T-cell (primary cell): ENCODE measurements at places on chromosomes 5 and 9.

- H3K27ac ChIP-seq, result peak overlapping the region; percentile 25
- H3K27me3 ChIP-seq, result no peaks in the 10 kb centered on the region
- H3K4me1 ChIP-seq, result peaks cover 21% of the 10 kb centered on the region
- H3K4me3 ChIP-seq, result peak overlapping the region; percentile 32
- no peak for DNase-seq
Observed at GRCh38 chr5:173028811-173029327, 27.3 kb upstream of the CREBRF start.

DNA sequence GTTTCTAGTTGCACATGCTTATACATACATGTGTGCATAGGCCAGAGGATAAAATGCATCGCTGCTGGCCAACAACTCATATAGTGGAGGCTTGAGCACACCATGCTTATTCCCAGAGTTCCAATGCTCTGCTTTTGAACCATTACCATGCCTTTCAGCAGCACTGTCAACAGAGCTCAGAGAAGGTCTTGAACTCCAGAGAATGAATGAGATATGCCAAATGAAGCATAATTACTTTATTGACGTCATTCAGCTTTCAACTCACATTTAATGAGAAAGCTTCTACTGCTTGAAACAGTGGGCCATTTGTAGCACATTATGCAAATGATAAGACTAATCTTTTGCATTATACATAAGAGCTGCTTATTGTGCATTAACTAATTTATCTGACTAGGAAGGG lies 765.3 kb upstream of the GRAMD2B start:
- H3K27me3 ChIP-seq, result no peaks in the 10 kb centered on the region
- no peak overlapping the region for H3K4me3 ChIP-seq
- no peaks in the 10 kb centered on the region for H3K4me1 ChIP-seq
- no peak for DNase-seq
- no peaks in the 10 kb centered on the region for H3K36me3 ChIP-seq

DNA sequence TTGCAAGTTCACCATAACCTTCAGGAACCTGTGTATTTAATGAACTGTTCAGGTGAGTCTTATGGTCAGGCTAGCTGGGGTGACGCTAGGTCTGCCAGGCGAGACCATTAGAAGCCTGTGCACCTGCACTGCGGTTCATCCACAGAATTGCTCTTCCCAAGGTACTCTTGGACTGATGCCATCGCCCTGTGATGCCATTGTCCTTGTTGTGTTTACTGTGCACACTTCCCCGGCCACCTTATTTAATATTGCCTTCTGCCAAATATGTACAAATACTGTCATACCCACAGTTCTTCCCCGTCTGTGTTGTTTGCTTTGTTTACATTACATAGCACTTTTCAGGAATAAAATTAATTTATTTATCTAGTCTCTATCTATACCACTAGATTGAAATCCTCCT lies 66.3 kb downstream of the RCL1 start:
- H3K4me1 ChIP-seq, result no peaks in the 10 kb centered on the region
- H3K27ac ChIP-seq, result no peak overlapping the region
- peaks cover 18% of the 10 kb centered on the region for H3K36me3 ChIP-seq
- H3K4me3 ChIP-seq, result no peak overlapping the region
- no peak for DNase-seq

DNA sequence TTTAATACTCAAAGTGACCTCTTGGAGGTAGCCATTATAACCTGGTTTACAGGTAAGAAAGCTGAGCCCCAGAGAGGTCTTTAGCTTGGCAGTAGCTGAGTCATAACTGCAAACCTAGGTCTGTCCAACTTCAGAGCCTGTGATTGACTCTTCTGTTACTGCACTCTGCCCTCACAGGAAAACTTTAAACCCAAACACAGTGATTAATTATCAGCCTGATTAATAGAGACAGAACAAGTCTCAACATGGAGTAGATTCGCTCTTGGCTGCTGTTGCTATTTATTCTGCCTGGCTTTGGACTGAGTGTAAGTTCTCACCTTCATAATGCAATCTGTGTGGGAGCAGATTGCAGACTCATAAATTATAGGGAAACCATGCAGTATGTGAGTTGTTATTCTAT lies 27.4 kb upstream of the TXN start:
- H3K4me1 ChIP-seq, result no peaks in the 10 kb centered on the region
- no peak for DNase-seq
- no peaks in the 10 kb centered on the region for H3K36me3 ChIP-seq
- H3K27ac ChIP-seq, result no peak overlapping the region
- peaks cover 9% of the 10 kb centered on the region for H3K27me3 ChIP-seq

DNA sequence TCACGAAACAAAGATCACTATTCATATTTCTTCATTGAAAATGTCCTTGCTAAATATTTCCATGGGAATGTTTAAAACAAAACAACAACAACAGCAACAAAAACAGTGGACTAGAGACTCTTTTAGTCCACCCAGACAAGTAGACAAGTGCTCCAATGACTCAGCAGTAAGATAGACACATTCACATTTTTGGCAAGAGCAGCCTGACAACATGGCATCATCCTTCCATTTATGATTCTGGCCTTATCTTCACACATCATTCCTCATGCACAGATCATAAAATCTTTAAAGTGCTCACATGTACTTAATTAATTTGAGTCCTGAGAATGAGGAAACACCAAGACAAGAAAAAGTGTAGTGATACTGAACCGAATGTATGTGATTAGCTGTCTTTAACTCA lies 132.6 kb upstream of the PDE4D start:
- no peak for DNase-seq
- H3K36me3 ChIP-seq, result no peaks in the 10 kb centered on the region

GRCh38 chr9:78856144-78856543 lies 559.2 kb downstream of the PSAT1 start:
- no peaks in the 10 kb centered on the region for H3K4me1 ChIP-seq
- no peak overlapping the region for H3K4me3 ChIP-seq
- no peaks in the 10 kb centered on the region for H3K27me3 ChIP-seq
- H3K36me3 ChIP-seq, result no peaks in the 10 kb centered on the region

GRCh38 chr9:16553869-16554540 lies 316.5 kb downstream of the BNC2 start:
- no peaks in the 10 kb centered on the region for H3K4me1 ChIP-seq
- DNase-seq, result no peak
- H3K4me3 ChIP-seq, result no peak overlapping the region
- no peaks in the 10 kb centered on the region for H3K36me3 ChIP-seq

GRCh38 chr5:172276214-172276613 lies 7.3 kb downstream of the UBTD2 start:
- H3K27ac ChIP-seq, result no peak overlapping the region
- H3K4me3 ChIP-seq, result no peak overlapping the region
- no peaks in the 10 kb centered on the region for H3K27me3 ChIP-seq
- H3K4me1 ChIP-seq, result peaks cover 8% of the 10 kb centered on the region
- DNase-seq, result no peak
- H3K36me3 ChIP-seq, result no peaks in the 10 kb centered on the region

DNA sequence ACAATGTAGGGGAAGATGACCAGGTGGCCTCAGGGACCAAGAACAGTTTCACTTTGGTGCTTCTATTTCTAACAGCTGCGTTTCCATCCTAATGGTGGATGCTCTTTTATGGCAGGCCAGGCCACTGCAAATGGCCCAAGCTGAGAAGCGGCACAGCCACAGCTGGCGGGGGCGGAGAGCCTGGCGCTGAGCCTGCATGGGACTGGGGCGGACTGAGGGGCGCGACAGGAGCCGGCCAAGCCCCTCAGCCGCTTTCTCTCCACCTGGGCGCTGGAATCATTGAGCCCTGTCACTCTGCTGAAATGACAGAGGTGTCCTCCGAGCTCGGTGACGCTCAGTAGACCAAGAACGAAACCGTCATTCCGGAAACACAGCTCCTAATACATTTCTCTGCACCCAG lies 317.3 kb upstream of the PDE4D start:
- no peaks in the 10 kb centered on the region for H3K4me1 ChIP-seq
- H3K27ac ChIP-seq, result no peak overlapping the region
- no peak overlapping the region for H3K4me3 ChIP-seq
- no peaks in the 10 kb centered on the region for H3K27me3 ChIP-seq
- no peak for DNase-seq
- H3K36me3 ChIP-seq, result no peaks in the 10 kb centered on the region

GRCh38 chr9:95116808-95117204 lies 200.7 kb downstream of the FANCC start:
- no peak overlapping the region for H3K27ac ChIP-seq
- no peak for DNase-seq
- no peaks in the 10 kb centered on the region for H3K27me3 ChIP-seq
- peaks cover 4% of the 10 kb centered on the region for H3K36me3 ChIP-seq
- no peaks in the 10 kb centered on the region for H3K4me1 ChIP-seq

DNA sequence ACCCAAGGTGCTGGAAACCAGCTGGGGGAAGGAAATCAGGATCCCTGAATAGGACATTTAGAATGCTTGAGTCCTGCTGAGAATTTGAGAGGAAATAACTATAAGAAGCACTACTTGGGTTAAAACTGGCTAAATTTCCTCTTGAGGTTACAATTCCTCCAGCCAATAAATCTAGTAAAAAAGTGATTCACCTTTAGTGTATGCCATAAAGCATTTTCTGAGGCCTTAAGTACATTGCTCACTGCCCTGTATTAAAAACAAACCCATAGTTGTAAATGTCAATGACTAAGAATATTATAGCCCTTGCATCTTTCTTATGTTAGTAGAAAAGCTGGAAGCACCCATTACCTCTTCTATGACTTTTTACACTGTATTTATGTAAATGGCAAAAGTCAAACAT lies 634.7 kb upstream of the ARRDC3 start:
- H3K27ac ChIP-seq, result no peak overlapping the region
- no peaks in the 10 kb centered on the region for H3K27me3 ChIP-seq
- DNase-seq, result no peak

DNA sequence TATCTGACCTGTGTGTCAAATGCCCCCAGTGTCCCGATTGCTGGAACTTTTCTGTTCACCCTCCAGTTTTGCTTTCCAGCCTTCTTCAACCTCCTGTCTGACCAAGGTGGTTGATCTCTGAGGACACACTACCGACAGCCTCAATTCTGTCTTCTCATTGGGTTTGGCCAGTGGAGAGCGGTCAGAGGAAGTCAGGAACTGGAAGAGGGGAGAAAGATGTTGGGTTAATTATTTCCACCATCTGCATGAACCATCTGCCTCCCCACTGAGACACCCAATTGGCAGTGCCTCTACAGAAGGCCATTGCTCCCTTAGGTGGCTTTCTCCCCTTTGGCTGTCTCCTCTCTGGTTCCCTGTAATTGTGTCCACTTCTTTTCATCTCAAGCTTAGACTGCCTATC lies 154.3 kb upstream of the RAI14 start:
- H3K4me1 ChIP-seq, result peaks cover 5% of the 10 kb centered on the region
- no peak overlapping the region for H3K27ac ChIP-seq
- H3K36me3 ChIP-seq, result no peaks in the 10 kb centered on the region
- H3K4me3 ChIP-seq, result no peak overlapping the region

GRCh38 chr9:21777701-21778100 lies 24.7 kb upstream of the MTAP start:
- no peak overlapping the region for H3K27ac ChIP-seq
- peaks cover 10% of the 10 kb centered on the region for H3K4me1 ChIP-seq
- no peak for DNase-seq
- H3K36me3 ChIP-seq, result no peaks in the 10 kb centered on the region
- H3K4me3 ChIP-seq, result no peak overlapping the region

DNA sequence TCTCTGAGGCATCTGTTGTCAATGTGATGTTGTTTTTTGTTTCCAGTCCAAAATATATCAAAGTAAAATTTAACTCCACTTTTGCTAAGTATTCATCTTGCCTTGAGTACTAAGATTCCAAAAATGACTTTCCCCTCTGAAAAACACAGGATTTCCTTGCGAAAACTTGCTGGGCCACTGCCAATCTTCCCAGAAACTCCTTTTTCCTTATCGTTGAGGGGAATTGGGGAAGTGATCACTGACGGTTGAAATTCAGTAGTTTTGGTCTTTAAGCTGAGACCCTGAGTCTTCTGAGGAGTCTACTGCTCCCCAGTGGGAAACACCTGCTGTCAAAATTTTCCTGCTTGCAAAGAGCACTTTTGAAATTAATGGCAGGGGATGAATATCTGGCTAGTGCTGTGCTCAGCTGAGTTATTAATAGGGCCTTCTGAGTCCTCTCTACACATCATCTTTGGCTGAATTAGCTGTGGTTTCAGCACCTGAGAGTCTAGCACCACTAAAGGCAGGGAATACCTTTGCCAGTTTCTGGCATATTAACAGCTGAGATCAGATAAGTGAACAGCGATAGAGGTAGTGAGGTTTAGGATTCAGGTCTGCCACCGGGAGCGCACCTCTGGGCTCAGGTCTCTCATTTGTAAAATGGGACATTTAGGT lies 18.0 kb downstream of the TLR4 start:
- DNase-seq, result no peak
- no peaks in the 10 kb centered on the region for H3K4me1 ChIP-seq
- H3K27ac ChIP-seq, result no peak overlapping the region
- H3K36me3 ChIP-seq, result no peaks in the 10 kb centered on the region
- H3K27me3 ChIP-seq, result peaks cover 3% of the 10 kb centered on the region

GRCh38 chr5:117496801-117497200 lies 922.2 kb upstream of the SEMA6A start:
- no peak for DNase-seq
- no peak overlapping the region for H3K4me3 ChIP-seq
- H3K4me1 ChIP-seq, result no peaks in the 10 kb centered on the region
- no peak overlapping the region for H3K27ac ChIP-seq
- no peaks in the 10 kb centered on the region for H3K36me3 ChIP-seq
